ENCODE measurements at places on chromosomes 6 and 20. TPM values are rescaled to one million over a fixed set of nuclear protein-coding genes. Genes with fewer than 3 reads are reported as not detected.

The OR2J3 gene
- total RNA-seq, result not detected

- no peak for DNase-seq
Observed at GRCh38 chr6:74519163-74519562, 686.7 kb downstream of the COL12A1 start.

- no peak for DNase-seq
Observed at GRCh38 chr20:35264755-35265154, 13.2 kb downstream of the MMP24OS start.

The CPNE1 gene
- total RNA-seq, result 246 TPM

GRCh38 chr6:105097288-105097687 lies 82.5 kb downstream of the POPDC3 start:
- DNase-seq, result no peak

GRCh38 chr20:44036441-44036840 lies 121.8 kb downstream of the TOX2 start:
- no peak for DNase-seq

The RIPOR3 gene
- 19.2 TPM for total RNA-seq

DNA sequence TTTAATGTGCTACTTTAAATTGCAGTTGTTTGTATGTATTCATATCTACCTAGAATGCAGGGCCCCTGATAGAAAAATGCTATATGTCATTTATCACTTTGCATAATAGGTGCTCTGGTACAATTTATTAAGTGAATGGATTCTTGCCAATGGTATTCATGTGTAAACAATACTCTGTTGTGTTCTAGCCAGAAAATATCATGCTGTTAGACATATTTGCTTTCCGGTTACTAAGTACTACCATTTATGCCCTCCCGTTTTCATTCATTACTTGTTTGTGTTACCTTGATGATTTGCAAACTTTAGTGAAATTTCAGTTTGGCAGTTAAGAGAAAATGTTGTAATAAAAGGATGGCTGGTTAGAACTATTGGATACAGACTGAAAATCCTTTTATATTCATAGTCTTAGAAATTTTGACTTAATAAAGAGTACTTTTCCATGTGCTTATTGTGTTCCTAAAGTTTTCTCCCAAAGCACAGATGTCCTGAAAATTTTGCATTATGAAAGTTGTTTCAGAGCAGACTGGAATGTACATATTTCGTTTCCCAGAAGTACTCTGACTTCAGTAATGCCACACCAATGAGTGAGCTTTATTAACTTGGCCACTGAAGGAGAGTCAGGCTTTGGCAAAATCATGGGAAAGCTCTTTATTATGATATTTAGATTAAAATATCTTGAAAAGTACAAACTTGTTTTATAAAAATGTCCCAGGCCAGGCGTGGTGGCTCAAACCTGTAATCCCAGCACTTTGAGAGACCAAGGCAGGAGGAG lies 31.5 kb downstream of the RPF2 start:
- DNase-seq, result no peak

- DNase-seq, result no peak
Observed at GRCh38 chr6:31778999-31779885, 2.1 kb upstream of the VWA7 start.

The MYLK4 gene
- total RNA-seq, result 0.89 TPM
